Activated CD4-positive, alpha-beta T cell treated with anti-CD3 and anti-CD28 coated beads, Interleukin-2, amount 50 U/mL, for 4 hours (primary cell): ENCODE measurements at places on chromosomes 11 and 22.

DNA sequence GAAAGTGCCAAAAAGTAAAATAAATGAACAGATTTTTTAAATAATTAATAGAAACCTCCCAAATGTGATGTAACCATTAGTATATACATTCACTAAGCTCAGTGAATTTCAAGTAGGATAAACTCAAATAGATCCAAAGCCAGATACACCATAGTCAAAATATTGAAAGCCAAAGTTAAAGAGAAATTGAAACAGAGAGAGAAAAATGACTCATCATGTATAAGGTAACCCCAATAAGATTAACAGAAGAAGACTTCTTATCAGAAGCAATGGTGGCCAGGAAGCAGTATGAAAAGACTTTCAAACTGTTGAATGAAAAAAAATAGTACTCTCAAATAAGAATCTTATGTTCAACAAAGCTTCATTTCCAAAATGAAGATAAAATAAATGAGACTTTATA lies 70.5 kb downstream of the LUZP2 start:
- no peak for DNase-seq

- no peak for DNase-seq
Measured at GRCh38 chr11:96213500-96213899, 129.5 kb downstream of the MAML2 start.

- DNase-seq, result no peak
Measured at GRCh38 chr22:19849835-19850762, 4.6 kb downstream of the GNB1L start.

DNA sequence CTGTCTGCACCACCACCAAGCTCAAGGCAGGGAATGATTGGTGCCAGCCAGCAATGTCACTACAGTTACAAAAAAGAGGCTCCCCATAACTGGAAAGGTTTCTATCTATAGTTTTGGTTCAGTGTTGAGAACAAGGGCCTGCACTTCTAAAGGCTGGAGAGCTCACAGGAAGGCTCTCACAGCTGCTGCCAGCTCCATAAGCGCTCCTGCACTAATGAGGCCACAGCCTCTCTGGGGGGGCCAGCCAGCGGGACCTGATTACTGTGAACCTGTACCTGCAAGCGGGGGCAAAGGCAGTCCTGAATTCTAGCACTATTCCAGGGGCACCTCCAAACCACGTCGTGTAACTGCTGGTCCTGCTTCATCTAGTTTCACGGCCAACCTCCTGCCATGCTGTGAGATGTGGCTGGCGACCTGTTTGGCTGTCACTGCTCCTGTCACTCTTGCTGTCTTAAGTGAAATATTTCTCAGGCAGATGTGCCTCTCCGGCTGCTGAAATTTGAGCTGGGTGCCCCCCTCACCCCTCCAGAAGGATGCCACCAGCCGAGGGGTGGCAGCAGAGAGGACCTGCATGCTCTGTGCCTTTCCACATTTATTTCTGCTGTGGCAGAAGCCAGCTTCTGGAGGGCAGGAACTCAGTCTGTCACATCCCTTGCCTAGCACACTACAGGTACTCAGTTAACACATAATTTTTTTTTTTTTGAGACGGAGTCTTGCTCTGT lies 53.3 kb upstream of the ARFGAP3 start:
- no peak for DNase-seq

- DNase-seq, result peak; percentile 51
Measured at GRCh38 chr11:65498042-65498726, 661 bp upstream of the MALAT1 start.

GRCh38 chr11:84824624-84825023 lies 802.5 kb downstream of the DLG2 start:
- no peak for DNase-seq

GRCh38 chr22:41812805-41813545 lies 12.5 kb downstream of the CCDC134 start:
- no peak for DNase-seq

DNA sequence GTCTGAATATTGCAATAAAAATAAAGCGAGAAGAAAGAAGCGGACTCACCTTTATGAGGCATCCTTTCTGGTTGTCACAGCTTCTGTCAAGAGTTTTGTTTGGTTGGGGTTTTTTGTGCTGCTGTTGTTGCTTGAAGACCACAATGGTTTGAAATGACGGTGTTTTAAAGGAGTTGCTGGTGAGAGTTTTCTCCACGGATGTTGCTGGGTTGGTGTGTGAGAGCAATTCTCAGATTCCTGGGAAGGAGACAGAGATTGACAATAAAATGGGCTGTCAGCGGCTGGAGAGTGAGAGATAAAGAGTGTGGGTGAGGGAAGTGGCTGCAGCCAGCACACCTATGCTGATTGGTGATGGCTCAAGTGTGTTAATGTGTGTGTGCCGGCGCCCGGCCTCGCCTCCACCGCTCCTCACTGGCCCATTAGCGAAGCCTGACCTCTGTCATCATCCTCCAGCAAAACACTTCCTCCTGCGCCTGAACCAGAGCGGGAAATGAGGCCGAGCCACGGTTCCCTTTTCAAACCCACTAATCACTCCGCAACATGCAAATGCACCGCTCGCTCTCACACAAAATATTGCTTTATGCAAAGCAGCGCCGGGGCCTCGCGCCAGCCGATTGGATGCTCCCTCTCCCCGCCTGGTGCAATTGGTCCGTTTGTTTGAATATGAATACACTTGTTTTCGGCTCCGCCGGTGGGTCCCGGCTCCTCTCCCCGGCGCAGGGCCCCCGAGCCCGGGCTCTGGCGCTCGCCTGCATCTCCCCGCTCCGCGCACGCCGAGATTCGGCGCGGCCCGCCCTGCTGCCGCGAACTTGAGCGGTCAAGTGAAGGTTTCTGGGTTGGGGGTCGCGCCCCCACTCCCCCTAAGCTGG lies at the start of gene PAX6:
PAX6 (minus strand) TSS at position 544 of the 869 bp plus-strand sequence. CDS start 4,911 bp downstream, outside the sequence.
- DNase-seq, result no peak
